Kidney glomerular epithelial cell (primary cell): ENCODE measurements at places on chromosomes 5 and 9.

- DNase-seq, result no peak
These were observed 593.1 kb downstream of the EBF1 start for GRCh38 chr5:158506648-158507047.

- peak; percentile 27 for DNase-seq
These were observed at the start of gene PCAT7 for GRCh38 chr9:94554439-94555331. Gene PCAT7 (plus strand): TSS chr9:94555083.

DNA sequence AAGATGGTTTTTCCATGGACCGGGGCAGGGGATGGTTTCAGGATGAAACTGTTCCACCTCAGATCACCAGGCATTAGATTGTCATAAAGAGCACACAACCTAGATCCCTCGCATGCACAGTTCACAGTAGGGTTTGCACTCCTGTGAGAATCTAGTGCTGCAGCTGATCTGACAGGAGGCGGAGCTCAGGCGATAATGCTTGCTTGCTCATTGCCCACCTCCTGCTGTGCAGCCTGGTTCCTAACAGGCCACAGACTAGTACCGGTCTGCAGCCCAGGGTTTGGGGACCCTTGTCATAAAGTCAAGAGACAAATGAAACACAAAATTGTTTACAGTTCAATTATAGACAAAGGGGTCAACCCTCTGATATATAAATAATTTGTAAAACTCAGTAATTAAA is 101.7 kb downstream of the RANBP17 start:
- no peak for DNase-seq

DNA sequence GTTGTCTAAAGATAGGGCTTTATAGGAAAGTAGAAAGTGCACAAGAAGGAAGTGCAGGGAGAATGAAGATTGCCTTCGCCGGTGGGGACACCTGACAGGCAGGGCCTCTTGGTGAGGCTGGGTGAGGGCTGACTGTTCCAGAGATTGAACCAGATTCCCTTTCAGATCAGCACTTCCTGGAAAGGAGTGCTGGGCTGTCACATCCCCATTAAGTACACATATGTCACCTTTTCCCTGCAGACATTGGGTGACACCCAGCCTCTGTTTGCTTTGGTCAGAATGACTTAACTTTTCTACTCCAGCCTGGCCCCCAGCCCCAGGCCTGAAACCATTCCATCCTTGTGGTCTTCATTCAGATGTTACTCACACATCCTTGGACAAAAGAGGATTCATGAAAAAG is 7.4 kb upstream of the SHROOM1 start:
- no peak for DNase-seq

- no peak for DNase-seq
These were observed 1093.9 kb upstream of the CDH6 start for GRCh38 chr5:30099634-30100033.

DNA sequence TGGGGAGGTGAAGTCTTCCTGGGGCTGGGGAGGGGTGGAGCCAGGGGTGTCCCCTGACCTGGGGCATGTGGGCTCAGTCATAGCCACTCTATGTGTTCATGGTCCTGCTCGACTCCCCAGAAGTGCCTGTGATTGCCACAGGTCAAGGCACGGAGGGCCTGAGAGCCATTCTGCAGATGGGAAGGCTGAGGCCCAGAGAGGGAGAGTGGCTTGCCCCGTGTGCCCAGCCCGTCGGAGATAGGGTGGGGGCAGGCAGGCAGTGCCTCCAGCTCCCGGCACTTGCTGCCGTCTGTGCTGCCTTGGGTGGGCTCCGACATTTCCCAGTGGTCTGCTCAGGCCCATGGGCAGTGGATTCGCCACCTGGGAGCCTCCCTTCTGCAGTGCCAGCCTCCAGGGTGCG is 74.0 kb downstream of the RXRA start:
- no peak for DNase-seq

DNA sequence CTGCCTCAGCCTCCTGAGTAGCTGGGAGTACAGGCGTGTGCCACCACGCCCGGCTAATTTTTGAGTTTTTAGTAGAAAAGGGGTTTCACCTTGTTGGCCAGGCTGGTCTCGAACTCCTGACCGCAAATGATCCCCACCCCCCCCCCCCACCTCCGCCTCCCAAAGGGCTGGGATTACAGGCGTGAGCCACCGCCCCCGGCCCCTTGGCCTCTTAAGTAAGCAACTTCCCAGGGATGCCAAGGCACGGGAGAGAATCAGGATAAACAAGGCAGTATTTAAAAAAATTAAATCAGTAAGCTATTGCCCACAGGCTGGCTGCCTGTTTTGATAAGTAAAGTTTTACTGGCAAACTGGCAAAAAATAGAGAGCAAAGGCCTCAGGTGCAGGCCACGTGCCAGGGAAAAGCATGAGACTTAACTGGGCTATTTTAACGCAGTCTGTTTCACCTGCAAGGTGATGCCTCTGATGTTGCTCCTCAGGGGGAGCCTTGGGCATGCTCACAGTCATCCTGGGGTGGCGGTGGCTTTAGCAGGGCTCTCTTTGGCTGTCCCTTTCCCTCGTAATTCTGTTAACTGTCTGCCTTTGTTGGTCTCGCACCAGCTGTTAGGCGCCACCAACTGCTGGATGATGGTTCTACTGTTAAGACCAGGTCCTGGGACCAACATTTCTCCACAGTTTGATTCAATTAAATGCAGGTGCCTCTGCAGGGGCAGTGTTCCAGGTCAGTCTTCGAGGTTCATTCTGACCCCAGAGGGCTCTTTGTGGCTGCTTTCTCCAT is 19.4 kb upstream of the RNF130 start:
- DNase-seq, result no peak

GRCh38 chr5:38601863-38602298 is 45.4 kb upstream of the LIFR start:
- DNase-seq, result peak; percentile 70

DNA sequence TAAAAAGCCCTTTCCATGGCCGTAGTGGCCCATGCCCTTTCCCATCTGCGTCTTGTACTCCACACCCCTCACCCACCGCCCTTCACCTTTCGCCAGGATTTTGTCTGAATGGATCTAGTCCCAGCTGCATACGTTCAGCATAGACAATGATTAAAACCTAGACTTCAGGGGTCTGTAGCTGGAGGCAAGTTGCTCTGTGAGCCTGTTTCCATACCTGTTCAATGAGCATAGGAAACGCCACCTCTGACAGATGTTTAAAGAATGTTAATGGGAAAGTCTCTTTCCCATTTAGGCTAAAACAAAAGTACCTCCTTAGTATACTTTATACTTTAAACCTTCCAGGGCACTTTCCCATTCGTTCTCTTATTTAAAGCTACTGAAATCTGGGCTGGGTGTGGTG is 105.7 kb downstream of the SPRY4 start:
- no peak for DNase-seq

- no peak for DNase-seq
These were observed 55.1 kb downstream of the MRPL36 start for GRCh38 chr5:1744393-1745122.
